ENCODE measurements at places on chromosomes 1 and 21.

DNA sequence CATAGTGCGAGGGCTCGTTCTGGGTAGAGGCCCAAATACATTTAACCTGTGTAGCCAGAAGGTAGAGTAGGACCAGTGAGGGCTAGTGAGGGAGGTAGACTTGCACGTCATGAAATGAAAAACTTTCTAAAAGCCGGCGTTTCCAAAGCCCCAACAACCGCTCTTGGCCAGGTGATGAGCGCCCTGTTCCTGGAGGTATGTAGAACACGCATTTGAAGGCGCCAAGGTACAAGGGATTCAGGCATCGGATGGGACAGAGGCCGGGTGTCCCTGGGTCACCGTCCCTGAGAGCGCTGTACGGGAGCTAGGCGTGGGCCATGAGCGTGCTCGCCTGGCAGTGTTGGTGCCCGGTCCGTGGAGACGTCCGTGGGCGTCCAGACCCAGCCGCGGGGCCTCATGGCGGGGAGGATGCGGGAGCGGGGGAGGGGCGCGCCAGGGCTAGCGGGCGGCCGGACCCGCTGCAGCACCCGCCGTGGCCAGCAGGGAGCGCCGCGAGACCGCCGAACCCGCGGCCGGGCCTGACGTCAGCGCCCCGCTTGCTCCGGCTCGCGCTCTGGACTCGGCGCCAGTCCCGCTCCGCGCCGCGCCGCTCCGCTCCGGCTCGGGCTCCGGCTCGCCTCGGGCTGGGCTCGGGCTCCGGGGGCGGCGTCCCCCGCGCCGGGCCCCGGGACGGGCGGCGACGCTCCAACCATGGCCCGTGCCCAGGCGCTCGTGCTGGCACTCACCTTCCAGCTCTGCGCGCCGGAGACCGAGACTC is at the start of gene PTPRU:
Gene PTPRU (plus strand): TSS at position 568 of the 757 bp plus-strand sequence. CDS start 123 bp downstream, at position 691.
- no peak for DNase-seq

- no peak for DNase-seq
These were observed 16.4 kb downstream of the TNNT2 start for GRCh38 chr1:201360901-201361651.

DNA sequence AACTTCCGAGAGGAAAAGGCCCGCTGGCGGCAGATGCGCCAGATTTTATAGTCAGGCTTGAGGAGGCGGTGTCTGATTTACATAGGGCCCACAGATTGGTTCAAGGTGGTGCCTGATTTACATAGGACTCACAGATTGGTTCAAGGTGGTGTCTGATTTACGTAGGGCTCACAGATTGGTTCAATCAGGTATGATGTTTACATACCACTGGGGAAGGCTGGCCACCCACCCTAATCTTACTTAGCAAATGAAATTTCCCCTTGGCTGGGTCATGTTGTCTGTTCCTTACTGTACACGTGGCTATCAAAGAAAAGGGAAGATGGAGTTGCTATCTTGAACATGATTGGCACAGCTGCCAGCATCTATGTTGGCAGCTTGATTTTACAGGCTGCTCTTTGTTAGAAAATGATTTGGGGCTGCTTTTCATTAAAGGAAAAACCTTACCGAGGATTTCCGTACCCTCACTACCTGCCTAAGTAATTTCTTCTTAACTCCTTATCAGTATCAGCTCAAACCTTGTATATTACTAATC is 96.3 kb downstream of the SETD4 start:
- DNase-seq: no peak

- DNase-seq: no peak
These were observed 14.6 kb downstream of the PIGP start for GRCh38 chr21:37058261-37058660.

DNA sequence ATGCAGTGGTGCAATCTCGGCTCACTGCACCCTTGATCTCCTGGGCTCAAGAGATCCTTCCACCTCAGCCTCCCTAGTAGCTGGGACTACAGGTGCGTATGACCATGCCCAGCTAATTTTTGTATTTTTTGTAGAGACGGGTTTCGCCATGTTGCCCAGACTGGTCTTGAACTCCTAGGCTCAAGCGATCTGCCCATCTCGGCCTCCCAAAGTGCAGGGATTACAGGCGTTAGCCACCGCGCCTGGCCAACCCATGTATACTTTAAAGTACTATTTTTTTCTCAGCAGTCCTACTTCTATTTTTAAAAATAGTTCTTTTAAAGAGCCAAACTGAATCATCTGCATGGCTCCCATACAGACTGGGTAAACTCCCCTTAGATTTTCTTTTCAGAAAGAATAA is 3.5 kb downstream of the STK40 start:
- no peak for DNase-seq

Data from NCI-H1436 treated with DMSO at 0.1 percent for 48 hours (cell line).